Stimulated activated CD4-positive, alpha-beta T cell treated with anti-CD3 and anti-CD28 coated beads, Interleukin-12 subunit alpha, Interleukin-12 subunit beta, amount 100 ng/mL, for 24 hours (primary cell): ENCODE measurements at places on chromosomes 6 and 20.

DNA sequence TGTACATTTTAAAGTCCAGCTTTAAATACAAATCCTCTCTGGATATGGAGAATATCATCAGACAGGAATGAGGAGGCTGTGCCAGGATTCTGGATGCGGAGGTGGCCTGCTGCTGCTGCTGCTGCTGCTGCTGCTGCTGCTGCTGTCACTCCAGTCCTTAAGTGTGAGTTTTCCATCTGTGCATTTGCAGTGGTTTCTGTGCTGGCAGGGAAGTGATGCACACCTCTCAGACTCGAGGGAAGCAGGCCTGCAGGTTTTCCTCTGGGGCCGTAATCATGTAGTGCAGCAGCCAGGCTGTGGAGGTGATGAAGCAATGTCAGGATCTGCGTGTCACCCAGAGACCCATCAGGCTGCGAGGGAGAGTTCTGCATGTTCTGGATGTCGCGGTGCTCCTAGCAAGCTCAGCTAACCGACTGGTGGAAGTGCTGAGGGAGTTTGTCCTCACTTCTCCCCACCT lies 32.0 kb downstream of the CFAP61 start:
- DNase-seq, result no peak

- no peak for DNase-seq
These were observed 212.4 kb downstream of the LY86 start for GRCh38 chr6:6801005-6801335.

- no peak for DNase-seq
These were observed at the start of gene DNAH8 for GRCh38 chr6:38715016-38715689. Gene DNAH8 (plus strand): TSS chr6:38715311. CDS start chr6:38722810, 7,499 bp downstream.

GRCh38 chr6:44699082-44699481 lies 311.6 kb downstream of the CDC5L start:
- no peak for DNase-seq

DNA sequence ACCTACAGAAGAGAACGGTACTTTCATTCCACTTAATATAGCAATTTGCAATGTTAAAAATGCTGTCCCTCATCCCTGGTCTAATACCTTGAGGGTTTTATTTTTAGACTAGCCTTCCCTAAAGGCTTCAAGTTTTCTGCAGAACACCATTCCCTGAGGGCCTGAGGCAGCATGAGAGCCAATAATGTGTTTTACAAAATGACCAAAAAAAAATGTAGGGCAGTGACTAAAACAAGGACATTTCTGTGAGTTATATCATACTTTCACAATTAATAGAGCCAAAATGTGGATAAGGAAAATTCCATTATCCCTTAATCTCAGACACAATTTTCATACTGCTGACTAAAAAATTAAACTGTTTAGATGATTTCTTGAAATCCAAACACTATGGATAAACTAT lies 22.7 kb downstream of the GPR63 start:
- DNase-seq, result no peak

GRCh38 chr6:157813191-157813590 lies 9.9 kb upstream of the SNX9 start:
- no peak for DNase-seq

DNA sequence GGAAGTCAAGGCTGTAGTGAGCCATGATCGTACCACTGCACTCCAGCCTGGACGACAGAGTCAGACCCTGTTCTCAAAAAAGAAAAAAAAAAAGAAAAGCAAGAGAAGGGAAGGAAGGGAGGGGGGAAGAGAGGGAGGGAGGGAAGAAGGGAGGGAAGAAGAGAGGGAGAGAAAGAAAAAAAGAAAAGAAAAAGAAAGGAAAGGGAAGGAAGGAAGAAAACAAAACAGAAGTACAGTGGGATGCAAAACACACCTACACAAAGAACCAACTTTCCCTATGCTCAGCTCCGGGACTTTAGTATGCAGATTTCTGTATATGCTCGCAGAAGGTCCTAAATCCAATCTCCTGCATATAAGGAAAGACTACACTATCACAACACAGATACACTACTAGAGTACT lies 2.5 kb upstream of the WTAP start:
- DNase-seq, result no peak

GRCh38 chr20:21208999-21209398 lies 83.1 kb downstream of the KIZ start:
- DNase-seq, result no peak

GRCh38 chr20:22617160-22617559 lies 32.8 kb upstream of the FOXA2 start:
- DNase-seq, result no peak

- no peak for DNase-seq
These were observed 89.9 kb upstream of the SYNDIG1 start for GRCh38 chr20:24379484-24379927.

GRCh38 chr20:58709703-58710039 lies 17.1 kb downstream of the NPEPL1 start:
- no peak for DNase-seq

GRCh38 chr6:125116710-125117109 lies 36.9 kb upstream of the TPD52L1 start:
- DNase-seq, result no peak

DNA sequence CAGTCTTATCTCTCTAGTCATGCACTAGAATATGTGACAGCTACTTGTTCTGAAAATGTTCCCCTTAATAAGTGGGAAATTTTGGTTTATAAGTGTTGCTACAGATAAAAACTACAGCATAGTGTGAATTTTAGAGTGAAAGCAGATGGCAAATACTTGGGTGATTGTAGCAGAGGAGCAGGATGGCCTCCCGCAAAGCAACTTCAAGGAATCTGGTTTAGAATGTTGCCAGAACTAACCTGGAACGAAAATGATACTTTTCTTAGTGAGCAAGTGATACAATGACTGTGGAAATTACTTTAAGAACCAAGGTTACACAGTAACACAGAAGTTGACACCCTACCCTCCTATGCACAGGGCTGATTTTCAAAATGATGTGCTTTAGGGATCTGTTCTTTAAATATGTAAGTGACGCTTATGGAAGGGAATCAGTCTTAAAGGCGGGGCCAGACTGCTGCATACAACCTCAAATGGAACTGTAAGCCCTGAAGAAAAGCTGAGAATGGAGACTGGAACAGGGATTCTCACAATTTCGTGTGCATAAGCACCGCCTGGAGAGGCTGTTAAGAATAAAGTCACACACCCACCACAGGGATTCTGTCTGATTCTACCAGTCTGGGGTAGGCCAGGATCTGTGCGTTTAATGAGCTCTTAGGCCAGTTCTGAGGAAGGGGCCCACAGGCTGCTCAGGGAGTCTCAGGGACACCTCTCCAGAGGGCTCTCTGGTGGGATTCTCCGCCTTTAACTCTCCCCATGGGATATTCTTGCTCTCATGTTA lies 97.9 kb downstream of the FYN start:
- DNase-seq, result no peak

- no peak for DNase-seq
These were observed 2.8 kb downstream of the ANKRD60 start for GRCh38 chr20:58225452-58226200.
